ENCODE measurements at places on chromosomes 13 and 19.
A peak's percentile ranks its signal among the peaks of the same experiment; 100 is the strongest.

DNA sequence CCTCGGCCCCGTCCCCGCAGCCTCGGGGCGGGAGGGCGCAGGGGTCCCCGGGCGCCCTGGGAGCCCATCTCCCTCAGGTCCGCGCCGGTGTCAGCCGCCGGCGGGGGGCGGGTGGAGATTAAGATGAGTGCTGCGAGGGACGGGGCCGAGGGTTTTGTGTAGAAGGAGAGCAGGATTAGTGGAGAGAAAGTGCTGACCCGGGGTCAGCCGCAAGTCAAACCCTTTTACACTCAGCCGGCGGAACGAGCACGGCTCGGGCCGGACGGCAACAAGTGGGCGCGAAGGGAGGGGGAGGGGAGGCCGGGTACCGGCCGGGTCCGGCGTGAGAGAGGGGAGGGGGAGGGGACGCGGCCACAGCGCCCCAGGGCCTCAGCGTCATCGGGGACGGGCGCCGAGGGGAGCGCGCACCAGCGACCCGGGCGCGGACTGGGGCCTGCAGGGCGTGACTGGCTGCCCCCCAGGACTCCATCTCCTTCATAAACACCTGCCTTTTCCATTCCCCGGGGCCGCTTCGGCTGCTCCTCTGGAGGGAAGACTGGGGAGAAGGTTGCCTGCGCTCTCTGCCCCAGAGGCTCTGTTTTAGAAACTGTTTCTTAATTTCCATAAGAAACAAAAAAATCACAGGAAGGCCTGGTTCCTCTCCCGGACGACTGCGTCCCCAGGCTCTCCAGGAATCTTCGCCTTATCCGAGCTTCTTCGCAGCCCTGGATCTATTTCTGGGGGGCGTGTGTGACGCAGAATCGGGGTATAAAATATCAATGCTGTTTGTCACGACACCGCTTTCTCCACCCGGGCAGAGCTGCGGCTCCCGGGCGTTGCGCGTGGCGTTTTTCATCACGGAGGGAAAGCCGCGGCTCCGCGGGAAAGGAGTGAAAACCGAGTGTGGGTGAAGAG, 6.5 kb downstream of the SOX1 start:
- no peak for DNase-seq

DNA sequence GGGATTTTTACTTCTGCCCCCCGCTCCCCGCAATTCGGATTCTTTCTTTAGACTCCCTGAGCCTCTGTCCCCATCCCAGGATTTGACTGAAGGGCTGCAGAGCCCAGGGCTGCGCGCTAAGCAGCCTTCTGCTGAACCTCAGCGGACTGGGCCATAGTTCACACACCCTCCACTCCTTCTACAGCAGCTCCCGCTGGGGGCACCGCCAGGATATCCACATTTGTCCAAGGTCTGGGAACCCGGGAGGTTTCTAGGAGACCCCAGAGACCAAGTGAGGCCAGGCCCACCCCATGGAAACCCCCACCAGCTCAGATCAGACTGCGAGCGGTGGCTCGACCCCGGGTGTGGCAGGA, 463.3 kb downstream of the ITGBL1 start:
- no peak for DNase-seq

DNA sequence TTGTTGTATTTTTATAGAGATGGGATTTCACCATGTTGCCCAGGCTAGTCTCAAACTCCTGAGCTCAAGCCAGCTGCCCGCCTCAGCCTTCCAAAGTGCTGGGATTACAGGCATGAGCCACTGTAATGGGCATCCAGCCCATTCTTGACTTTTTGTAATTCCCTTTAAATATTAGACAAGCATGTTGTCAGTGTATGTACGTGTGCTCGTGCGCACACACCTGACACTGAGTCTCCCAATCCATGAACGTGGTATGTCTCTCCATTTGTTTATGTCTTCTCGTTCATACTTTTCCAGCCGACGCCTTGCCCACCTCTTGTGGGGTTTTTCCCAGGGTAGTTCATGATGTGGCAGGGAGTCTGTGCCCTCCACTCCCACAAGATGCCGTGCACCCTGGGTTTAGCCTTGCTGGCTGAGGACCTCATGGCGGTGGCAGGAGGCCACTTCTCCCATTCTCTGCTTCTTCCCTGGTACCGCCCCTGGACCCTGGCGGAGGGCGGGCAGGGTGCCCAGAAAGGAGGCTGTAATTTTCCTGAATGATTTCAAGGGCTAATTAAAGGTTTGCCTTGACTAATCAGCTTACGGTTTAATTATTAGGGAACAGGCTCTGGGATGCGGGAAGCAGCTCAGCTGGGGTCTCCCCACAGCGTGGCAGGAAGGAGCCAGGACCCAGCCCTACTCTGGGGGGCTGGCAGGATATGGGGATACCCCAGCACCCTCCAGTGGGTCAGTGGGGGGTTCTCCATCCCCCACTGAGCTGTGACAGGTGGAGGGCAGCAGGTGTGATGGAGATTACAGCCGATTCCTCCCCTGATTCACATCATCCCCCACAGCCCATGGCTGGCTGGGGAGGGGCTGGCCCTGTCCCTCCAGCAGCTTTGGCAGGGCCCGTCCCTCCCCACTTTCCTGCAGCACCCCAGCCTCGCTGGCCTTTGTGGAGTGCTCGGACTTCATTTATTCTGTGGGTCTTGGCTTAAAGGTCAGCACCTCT, 12.9 kb downstream of the PAK4 start:
- no peak for DNase-seq

- no peak for DNase-seq
Measured at GRCh38 chr13:103605546-103606326, 539.5 kb upstream of the SLC10A2 start.

- DNase-seq = peak; percentile 49
Measured at GRCh38 chr19:41226053-41226873, 7.2 kb downstream of the AXL start.

GRCh38 chr13:77196052-77196618, 130.8 kb downstream of the MYCBP2 start:
- DNase-seq = no peak

- no peak for DNase-seq
Measured at GRCh38 chr13:43804461-43805070, 17.8 kb upstream of the ENOX1 start.

DNA sequence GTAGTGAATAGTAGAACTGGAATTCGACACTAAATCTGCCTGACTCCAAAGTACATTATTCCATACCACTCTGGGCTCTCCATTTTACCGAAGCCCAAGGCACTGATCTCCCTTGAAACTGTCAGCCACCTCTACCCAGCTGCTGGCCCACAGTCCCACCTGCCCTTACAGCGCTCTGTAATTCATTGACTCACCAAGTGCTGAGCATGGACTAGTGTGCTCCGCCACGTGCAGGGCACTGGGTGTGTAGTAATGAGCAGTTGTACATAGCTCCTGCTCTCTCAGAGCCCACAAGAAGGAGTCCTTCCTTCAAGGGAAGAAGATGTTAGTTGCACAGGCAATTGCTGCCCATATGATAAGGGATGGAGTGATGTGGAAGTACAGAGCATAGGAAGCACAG, 76.6 kb upstream of the SIAH3 start:
- no peak for DNase-seq

- peak; percentile 74 for DNase-seq
Measured at GRCh38 chr19:7799640-7800355, 30.2 kb upstream of the EVI5L start.

DNA sequence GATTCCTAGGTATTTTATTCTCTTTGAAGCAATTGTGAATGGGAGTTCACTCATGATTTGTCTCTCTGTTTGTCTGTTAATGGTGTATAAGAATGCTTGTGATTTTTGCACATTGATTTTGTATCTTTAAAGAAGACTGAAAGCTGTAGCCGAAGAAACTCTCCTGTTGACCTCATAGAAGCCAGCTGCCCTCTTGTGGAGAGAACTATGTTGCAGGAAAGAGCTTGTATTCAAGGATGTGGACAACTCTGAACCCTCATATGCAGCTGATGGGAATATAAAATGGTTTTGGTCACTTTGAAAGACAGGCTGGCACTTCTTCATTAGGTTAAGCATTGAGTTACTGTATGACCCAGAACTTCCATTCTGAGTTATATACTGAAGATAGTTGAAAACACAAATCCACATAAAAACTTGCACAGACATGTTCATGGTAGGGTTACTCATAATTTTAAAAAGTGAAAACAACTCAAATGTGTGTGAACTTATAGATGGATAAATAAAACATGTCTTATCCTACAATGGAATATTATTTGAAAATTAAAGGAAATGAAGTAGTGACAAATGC, 65.8 kb upstream of the SLITRK6 start:
- no peak for DNase-seq

GRCh38 chr19:4692251-4693077, 22.3 kb upstream of the MYDGF start:
- no peak for DNase-seq

DNA sequence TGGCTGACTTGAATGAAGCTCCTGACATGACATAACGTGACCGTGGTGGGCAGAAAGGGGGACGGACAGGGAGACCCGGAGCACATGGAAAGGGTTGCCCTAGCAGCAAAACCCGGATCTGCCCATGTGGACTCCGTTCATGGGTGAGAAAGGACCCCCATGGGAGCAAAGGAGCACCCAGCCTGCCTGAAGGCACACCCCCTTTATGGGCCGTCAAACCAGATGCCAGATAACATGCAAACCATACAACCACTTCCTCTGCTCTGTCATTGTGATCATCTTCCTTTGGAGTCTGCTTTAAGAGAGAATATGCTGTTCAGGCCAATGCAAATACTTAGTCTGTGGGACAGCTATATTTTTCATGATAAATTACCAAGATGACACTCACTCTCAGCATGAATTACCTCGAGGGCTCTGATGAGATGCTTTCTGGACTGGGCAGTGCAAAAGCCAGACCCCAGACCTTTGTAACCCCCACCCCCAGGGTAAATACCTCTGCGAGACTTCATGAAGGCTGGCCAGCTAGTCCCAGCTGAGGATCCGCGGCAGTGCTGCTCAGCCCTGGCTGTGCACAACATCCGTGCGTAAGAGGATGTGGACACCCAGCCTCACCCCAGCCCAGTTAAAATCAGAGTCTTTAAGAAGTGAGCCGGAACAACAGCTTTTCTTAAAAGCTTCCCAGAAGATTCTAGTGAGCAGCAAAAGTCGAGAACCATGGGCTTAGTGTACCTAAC, 126.6 kb downstream of the USP12 start:
- DNase-seq = no peak

DNA sequence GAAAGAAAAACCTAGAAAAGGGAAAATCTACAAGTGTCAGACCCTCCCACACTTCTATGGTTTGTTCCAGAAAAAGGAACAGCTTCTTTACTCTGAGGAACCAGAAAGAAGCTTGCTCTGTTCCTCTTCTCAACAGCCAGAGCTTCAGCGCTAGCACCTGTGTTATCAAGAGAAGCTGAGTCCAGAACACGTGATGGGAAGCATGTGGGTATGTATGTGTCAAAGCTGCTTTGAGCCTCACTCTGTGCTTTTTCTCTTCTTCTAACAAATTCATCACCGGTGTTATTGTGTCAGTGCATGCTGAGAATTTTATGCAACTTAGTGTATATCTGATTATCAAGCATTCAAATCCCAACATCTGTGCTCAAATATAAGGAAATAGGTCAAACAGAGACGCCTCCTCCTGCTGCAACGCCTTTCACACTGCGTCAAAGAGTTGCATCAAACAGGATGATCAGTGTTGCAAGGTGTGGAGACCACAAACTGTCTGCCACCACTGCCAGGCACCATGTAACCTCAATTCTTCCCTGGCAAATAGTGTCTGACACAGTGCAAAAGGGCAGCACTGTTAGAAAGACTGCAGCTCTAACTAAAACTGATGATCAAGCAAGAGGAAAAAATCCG, 83.9 kb downstream of the LRRC63 start:
- DNase-seq = peak; percentile 15

DNA sequence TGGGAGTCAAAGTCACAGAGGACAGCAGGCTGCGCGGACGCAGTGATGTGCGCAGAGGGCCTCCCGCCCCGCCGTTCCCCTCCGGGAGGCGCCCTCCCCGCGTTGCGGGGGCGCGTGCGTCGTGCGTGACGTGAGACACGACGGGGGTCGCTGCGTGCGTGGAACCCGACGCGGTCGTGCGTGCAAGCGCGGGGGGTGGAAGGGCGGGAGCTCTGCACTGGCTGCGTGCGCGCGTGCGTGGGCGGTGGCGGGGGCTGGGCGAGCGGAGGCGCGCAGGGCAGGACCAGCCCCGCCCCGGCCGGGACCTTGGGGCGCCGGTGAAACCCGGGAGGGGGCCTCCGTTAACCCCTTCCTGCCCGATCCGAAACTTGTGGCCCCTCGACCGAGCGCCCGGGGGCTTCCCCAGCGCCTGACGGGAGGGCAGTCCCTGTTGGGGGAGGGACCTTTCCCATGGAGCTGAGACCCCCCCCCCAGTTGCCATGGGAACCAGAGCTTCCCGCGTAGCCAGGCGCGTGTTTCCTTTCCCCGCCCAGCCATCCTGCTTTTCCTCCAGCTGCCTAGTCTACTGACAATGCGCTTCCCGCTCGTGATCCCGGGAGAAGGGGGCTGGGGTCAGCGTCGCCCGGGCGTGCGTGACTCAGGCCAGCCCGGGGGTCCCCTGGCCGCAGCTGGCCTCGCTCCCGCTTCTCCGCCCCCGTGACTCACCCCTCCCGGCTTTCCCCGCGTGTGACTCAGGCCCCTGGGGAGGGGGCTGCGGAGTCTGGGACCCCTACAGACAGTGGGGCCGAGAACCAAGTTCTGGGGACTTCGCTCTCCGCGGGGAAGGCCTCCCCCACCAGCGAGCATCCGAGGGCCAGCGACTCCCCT, 7.3 kb upstream of the HOOK2 start:
- peak; percentile 86 for DNase-seq

- DNase-seq = no peak
Measured at GRCh38 chr13:109246001-109246400, 540.4 kb downstream of the IRS2 start.

DNA sequence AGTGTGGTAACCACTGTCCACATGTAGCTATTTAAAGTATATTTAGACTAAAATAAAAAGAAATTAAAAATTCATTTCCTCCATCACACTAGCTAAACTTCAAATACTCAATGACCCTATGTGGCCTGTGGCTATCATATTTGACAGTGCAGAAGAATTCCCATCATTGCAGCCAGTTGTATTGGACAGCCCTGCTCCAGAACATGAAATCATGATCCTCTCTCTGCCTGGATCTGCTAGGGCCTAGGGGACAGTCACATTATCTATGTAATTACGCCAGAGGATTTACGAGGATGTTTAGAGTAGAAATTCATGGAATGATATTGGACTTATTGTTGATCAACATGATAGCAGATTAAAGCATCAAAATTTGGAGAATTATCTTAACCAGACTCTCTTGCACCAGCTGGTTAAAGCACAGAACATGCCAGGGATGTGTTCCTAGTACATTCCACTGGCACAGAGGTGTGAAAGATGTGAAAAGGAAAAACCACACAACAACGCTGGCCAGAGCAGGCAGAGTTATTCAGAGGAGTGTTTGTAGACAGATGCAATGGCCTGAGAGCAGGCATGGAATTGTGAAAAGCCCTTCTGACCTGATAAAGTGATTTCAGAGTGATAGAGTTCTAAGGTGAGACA, 108.9 kb upstream of the STARD13 start:
- DNase-seq = no peak

GRCh38 chr19:41709951-41710645, 1.7 kb downstream of the CEACAM5 start:
- no peak for DNase-seq

DNA sequence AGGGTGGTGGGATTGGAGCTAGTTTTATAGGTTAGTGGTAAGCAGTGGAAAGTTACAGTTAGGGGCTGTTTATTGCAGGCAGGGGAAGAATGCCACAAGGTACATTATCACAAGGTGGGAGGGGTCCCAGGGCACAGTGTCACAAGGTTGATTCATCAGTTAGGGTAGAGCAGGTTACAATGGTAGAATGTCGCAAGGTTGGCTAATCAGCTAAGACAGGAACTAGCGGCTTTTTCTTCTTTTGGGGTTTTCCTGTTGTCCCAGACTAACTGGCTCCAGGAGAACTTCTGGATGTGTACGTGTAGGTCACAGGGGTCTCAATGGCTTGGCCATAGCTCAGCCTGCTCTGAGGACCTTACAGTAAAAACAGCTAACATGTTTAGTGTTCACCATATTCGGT, 1221.1 kb downstream of the SLITRK1 start:
- DNase-seq = no peak

Data from stimulated activated CD4-positive, alpha-beta T cell treated with anti-CD3 and anti-CD28 coated beads, Interleukin-2, amount 100 ng/mL, for 24 hours (primary cell).